ENCODE measurements at places on chromosomes 1 and 21.

- DNase-seq, result no peak
Measured at GRCh38 chr1:209787551-209787950, 3.2 kb upstream of the C1orf74 start.

DNA sequence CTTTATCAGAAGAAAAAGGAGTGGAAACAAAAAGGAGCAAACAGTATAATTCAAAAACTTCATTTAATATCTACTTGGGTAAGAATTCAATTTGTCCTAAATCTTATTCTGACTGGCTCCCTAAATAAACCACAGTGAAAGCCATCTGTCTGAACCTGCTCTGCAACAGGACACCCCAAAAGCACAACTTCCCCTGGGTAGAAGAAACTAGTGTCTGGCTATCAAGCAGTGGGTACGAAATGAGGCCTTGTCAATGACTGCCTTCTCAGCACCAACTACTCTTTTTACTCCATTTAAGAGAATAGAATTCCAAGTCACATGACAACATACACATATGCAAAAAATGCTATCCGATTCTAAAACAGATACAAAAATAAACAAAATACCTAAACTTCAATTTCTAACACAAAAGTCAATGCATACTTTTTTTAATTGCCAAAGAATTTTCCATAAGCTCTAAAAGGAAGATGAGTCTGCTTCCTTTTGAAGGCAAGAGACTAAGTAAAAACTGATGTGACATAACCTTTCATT, 206.8 kb downstream of the SLC45A1 start:
- peak; percentile 15 for DNase-seq

DNA sequence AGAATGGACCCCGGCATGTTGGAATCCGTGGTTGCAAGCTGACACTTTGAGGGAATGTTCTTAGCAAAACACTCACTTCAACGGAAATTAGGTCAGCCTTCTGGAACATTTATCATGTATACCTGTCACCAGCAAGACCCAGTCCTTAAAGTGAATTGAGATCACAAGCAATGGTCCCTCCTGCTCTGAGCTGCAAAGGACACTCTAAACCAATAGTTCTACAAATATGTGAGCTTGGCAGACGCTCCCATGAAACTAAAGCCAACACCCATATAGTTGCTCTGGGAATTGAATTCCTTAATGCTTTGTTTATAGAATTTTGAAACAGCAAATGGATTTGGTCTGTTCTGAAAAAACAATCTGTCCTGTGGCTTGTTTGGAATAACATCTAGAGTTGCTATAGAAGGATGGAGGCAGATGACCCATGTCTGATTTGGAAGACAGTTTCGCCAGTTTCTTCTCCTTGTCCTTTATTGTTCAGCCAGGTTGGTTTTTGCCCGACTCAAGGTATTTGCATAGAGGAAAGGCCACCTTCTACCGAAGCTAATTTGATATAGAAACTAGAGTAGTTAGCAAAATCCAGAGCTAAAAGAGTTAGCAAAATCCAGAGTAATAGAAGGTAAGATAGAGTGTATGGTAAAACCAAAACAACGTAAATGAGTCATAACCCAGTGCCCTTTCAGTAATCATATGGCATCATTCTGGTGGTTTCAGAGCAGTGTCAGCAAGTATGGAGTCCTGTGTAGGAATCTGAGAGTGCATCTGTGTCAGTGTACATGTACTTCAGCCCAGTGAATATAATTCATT, 236.2 kb downstream of the NFIA start:
- peak; percentile 93 for DNase-seq

GRCh38 chr1:217534566-217534965, 96.3 kb downstream of the GPATCH2 start:
- DNase-seq, result no peak

GRCh38 chr1:157771661-157772425, 5.1 kb downstream of the FCRL2 start:
- no peak for DNase-seq

DNA sequence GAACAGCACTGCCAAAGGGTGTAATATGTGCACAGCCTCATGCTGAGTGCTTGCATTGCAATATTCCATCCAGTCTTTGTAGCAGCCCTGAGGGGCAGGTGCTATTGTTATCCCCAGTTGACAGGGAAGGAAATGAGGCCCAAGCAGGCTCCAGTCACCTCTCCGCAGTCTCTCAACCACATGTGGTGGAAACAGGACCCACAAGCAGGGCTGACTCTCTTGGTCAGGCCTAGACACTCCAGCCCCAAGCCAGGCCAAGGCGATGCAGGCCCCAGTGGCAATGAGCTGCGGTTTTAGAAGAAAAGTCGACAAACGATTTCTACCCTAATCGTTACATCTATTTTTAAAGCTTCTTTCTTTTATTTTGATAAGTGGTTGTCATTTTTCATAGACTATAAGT, 52.6 kb upstream of the GADD45A start:
- DNase-seq, result no peak

DNA sequence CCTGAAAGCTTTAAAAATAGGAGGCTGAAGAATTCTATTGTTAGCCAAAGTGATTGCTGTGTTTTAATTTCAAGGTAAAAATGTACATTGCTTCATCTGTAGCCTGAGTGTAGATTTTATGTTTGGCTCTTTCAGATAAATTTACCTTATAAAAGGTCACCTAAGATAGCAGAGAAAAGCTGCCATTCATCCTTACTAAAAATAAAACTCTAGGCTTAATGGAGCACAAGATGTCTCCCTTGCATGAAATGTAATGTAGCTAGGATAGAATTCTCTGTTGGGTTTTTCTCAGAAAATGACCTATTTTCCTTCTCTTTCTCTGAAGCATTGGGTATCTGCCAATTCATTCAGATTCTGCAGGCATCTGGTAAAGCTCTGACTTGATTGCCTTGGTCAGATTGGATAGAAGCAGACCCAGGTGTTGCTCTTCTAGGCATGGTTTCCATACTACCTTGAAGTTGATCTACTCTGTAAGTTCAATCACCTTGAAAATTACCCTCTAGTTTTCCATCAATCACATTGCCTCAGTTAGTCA, 176.6 kb upstream of the GORAB start:
- no peak for DNase-seq
